ENCODE measurements at places on chromosomes 3 and 15. TPM values are rescaled to one million over a fixed set of nuclear protein-coding genes. Genes with fewer than 3 reads are reported as not detected.

GRCh38 chr3:105096071-105096470 lies 270.6 kb upstream of the ALCAM start:
- DNase-seq: no peak

Gene KBTBD8
- total RNA-seq: 2.6 TPM

Gene CCDC66
- total RNA-seq: 40.7 TPM

GRCh38 chr3:24323272-24323671 lies 171.4 kb downstream of the THRB start:
- DNase-seq: no peak

Gene TRH
- not detected for total RNA-seq

Gene TIPARP
- total RNA-seq: 33.2 TPM

Gene UROC1
- total RNA-seq: not detected

DNA sequence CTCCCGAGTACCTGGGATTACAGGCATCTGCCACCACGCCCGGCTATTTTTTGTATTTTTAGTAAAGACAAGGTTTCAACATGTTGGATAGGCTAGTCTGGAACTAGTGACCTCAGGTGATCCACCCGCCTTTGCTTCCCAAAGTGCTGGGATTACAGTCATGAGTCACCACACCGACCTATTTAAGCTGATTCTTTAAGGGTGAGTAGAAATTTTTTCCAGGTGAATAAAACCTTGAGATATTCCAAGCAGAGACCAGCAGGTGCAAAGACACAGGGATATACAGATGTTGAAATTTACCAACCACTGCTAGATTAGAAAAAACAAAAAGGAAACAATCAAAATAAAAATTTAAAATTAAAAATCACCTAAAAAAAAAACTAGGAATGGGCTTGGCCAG lies 74.4 kb upstream of the CHRNB4 start:
- DNase-seq: no peak

DNA sequence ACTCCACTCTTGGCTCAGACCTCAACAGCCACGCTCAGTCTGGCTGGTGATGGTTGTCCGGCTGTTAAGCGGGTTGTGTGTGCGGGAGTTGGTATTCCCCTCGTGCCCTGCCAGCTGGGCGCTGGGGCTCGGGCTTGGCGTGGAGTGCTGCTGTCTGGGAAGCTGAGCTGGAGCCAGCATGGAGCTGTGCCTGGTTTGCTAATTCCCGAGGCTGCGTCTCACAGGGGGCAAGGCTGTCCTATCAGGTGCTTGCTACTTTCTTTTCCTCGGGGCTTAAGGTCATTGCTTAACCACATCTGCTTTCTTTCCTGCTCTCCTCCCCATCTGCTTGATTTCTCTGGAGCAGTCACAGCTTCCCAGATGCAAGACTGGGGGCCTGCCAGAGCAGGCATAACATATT lies 29.9 kb downstream of the PDIA5 start:
- DNase-seq: peak; percentile 17

Gene PSMD2
- total RNA-seq: 167 TPM

DNA sequence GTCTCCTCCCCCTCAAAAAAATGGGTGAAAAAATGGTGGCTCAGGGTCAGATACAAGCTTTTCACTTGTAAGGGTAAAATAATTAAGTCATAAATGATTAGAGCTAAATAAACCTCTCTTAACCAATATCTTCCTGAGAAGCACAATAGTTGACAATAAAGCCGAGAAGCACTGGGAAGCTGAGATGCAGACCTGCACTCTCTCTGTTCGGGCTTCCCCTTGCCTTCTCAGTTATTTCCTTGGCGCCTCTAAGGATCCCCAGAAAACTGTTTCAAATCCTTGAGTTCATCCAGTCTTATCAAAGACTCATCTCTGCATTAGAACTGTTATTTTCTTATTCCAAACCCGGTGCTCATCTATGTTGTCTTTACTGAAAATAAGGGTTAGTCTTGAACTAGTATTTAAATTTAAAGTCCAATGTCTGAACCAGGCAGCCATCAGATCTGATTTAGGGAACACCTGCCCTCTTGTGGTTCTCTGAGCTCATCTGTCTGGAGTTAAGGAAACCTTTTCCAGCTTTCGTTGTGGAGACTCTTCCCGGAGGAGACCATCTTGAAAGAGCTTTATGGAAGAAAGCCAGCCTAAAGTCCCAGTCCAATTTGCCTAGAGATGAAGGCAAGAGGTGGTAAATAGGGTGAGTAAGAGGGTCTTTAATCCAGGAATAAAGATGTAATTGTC lies 256.4 kb upstream of the MCTP2 start:
- peak; percentile 32 for DNase-seq

DNA sequence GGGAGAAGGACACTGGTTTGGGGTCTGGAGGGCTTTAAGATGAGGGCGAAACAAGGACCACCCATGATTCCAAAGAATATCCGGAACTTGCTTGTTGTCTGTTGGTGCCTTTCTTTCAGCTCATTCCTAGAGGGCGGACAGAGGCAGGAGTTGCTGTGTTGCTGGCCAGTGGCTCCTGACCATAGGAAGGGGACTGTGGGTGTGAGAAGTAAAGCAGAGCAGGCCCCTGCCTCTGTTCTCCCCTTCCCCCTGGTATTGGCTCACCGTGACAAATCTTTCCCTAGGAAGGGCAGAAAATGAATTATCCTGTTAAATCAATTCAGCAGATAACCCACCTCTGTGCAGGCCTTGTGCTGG lies 89.1 kb downstream of the LIPC start:
- no peak for DNase-seq

- DNase-seq: no peak
Measured at GRCh38 chr15:66483131-66483566, 14.4 kb downstream of the SNAPC5 start.
